ENCODE measurements at places on chromosomes 1 and 21. TPM values are rescaled to one million over a fixed set of nuclear protein-coding genes. Genes with fewer than 3 reads are reported as not detected.

The CA6 gene
- not detected for total RNA-seq

The HPDL gene
- total RNA-seq = 4.4 TPM

The RGS4 gene
- not detected for total RNA-seq

The PEX19 gene
- 21.2 TPM for total RNA-seq

The CLCA4 gene
- not detected for total RNA-seq

The RCSD1 gene
- total RNA-seq = 0.06 TPM

The LRRC3 gene
- 1.3 TPM for total RNA-seq

The RGS8 gene
- total RNA-seq = not detected

The GBP6 gene
- not detected for total RNA-seq
